Cardiac atrium fibroblast (primary cell): ENCODE measurements at places on chromosomes 4 and X. TPM values are rescaled to one million over a fixed set of nuclear protein-coding genes. Genes with fewer than 3 reads are reported as not detected.

The GIMD1 gene
- not detected in 2 replicates for total RNA-seq

The RPL39 gene
- total RNA-seq: 7,955 and 8,879 TPM in 2 replicates

The TNIP3 gene
- 0.72 and 0.81 TPM in 2 replicates for total RNA-seq

The NAP1L3 gene
- total RNA-seq: 1.8 TPM in 2 replicates

The PAGE1 gene
- not detected in 2 replicates for total RNA-seq

The C4orf51 gene
- not detected in 2 replicates for total RNA-seq

The RTL3 gene
- total RNA-seq: 0.49 TPM in 1 of 2 replicates, not detected in the other

The PRDM5 gene
- total RNA-seq: 3.8 and 7.6 TPM in 2 replicates

The RHOXF2B gene
- total RNA-seq: not detected in 2 replicates

The SLC9B1 gene
- 0.72 and 1.3 TPM in 2 replicates for total RNA-seq

The PLS3 gene
- 157 and 207 TPM in 2 replicates for total RNA-seq

The PDE5A gene
- total RNA-seq: 11.6 and 19.1 TPM in 2 replicates

The NRK gene
- 4.7 and 9.6 TPM in 2 replicates for total RNA-seq

The SULT1B1 gene
- 0.65 and 4.7 TPM in 2 replicates for total RNA-seq

The CNOT6L gene
- 8.3 and 11.7 TPM in 2 replicates for total RNA-seq

The GAGE2A gene
- not detected in 2 replicates for total RNA-seq

The FHDC1 gene
- under 0.01 and 0.18 TPM in 2 replicates for total RNA-seq

The IL13RA1 gene
- 64.1 and 66.9 TPM in 2 replicates for total RNA-seq

The PGAM4 gene
- total RNA-seq: not detected in 2 replicates

The USP17L22 gene
- total RNA-seq: not detected in 2 replicates
